Kidney (tissue), 22 donors: ENCODE measurements at places on chromosomes 3 and 15. TPM values are rescaled to one million over a fixed set of nuclear protein-coding genes. Genes with fewer than 3 reads are reported as not detected.

GRCh38 chr3:193783166-193783896 is 190.3 kb downstream of the OPA1 start:
- no peak overlapping the region for H3K4me3 ChIP-seq
- no peak for DNase-seq
- no peaks in the 10 kb centered on the region for H3K36me3 ChIP-seq

GRCh38 chr3:139527265-139527664 is 12.3 kb downstream of the RBP1 start:
- no peaks in the 10 kb centered on the region for H3K4me1 ChIP-seq
- H3K36me3 ChIP-seq, result no peaks in the 10 kb centered on the region
- H3K27ac ChIP-seq, result no peak overlapping the region
- no peak for DNase-seq

DNA sequence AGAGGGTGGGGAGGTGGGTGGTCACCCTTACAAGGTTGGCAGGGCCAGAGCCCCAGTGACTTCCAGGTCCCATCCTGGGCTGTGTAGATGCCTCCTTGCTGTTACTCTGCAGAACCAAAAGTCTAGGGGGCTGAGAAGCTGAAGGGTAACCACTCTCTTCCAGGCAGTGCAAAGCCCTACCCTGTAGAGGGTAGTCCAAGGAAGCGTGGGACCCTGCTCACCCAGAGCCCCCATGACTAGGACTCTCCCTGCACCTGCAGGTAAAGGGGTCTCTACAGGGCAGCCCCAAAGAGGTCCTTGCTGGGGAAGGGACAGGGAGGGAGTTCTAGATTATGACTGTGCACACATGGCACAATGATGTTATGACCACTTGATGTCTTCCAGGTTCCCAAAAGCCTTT is 14.2 kb downstream of the GHRL start:
- peaks cover 27% of the 10 kb centered on the region for H3K36me3 ChIP-seq
- no peaks in the 10 kb centered on the region for H3K27me3 ChIP-seq
- no peaks in the 10 kb centered on the region for H3K4me1 ChIP-seq
- DNase-seq, result no peak
- no peak overlapping the region for H3K27ac ChIP-seq
- H3K4me3 ChIP-seq, result no peak overlapping the region

The VWA5B2 gene
- 0.25 TPM for total RNA-seq

The XCR1 gene
- 1.4 TPM for total RNA-seq

The COL6A6 gene
- 0.25 TPM for total RNA-seq

The TMIE gene
- total RNA-seq, result 0.79 TPM

DNA sequence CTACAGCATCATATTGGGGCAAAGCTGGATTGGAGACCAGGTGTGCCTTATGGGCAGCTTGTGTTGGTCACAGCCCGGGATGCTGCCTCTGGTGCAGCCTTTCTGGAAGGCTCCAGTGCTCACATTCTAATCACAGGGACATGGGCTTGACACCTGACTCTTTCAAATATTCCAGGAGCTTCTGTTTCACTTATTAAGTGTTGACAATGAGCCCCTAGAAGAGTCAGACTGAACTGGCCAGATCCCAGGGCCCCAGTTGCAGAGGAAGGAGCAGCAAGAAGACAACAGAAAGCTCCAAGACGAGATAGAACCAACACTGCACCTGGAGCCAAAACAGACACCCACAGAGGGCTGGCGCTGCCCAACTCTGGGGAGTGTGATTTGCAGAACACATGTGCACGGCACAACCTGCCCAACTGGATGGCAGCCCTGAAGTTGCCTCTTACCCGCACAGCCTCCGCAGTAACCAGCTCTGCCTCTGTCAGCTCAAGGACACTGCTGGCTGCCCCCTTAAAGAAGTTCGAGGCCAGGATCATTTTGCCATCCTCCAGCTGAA is 30.3 kb downstream of the ALDH1L1 start:
- no peaks in the 10 kb centered on the region for H3K36me3 ChIP-seq
- DNase-seq, result no peak
- H3K4me3 ChIP-seq, result no peak overlapping the region
- no peaks in the 10 kb centered on the region for H3K27me3 ChIP-seq
- no peaks in the 10 kb centered on the region for H3K4me1 ChIP-seq
- H3K27ac ChIP-seq, result no peak overlapping the region

DNA sequence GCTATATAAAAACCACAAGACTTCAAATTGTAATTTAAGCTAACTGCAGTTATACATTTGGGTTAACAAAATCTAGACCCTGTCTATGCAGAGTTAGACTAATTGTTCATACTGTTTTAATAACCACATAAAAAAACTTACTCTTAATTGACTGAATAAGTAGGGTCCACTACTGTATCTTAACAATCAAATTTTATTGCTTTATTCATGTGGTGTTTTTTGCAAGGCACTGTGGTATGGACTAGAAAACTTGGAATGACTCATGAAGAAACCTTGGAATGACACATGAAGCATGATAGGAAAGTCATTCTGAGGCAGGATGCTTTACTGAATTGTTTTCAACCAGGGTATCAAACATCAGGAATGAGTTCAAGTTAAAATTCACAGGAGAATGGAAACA is 2.3 kb downstream of the SERP1 start:
- peaks cover 10% of the 10 kb centered on the region for H3K4me1 ChIP-seq
- no peak overlapping the region for H3K4me3 ChIP-seq
- H3K27me3 ChIP-seq, result no peaks in the 10 kb centered on the region
- H3K36me3 ChIP-seq, result peaks cover 11% of the 10 kb centered on the region
- no peak for DNase-seq
- H3K27ac ChIP-seq, result no peak overlapping the region

DNA sequence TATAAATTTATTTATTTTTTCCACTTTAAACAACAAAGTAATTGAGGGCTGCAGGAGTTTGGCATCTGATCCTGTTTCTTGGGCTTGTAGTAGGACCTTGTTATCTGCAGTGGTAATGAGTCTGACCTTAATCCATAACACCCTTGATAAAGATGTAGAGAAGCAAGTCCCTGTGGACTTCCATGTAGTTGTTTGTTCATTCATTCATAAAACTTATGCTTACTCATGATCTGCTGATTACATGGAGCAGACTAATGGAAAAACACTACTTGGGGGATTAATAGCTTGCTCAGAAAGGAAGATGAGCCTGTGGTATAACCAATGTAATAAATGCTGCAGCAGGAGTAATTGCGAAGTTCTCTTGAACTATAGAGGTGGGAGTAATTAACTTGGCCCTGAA is 271.5 kb upstream of the TBL1XR1 start:
- no peak overlapping the region for H3K27ac ChIP-seq
- no peaks in the 10 kb centered on the region for H3K4me1 ChIP-seq
- H3K36me3 ChIP-seq, result no peaks in the 10 kb centered on the region
- H3K27me3 ChIP-seq, result no peaks in the 10 kb centered on the region

The PAK6 gene
- total RNA-seq, result 11.9 TPM

DNA sequence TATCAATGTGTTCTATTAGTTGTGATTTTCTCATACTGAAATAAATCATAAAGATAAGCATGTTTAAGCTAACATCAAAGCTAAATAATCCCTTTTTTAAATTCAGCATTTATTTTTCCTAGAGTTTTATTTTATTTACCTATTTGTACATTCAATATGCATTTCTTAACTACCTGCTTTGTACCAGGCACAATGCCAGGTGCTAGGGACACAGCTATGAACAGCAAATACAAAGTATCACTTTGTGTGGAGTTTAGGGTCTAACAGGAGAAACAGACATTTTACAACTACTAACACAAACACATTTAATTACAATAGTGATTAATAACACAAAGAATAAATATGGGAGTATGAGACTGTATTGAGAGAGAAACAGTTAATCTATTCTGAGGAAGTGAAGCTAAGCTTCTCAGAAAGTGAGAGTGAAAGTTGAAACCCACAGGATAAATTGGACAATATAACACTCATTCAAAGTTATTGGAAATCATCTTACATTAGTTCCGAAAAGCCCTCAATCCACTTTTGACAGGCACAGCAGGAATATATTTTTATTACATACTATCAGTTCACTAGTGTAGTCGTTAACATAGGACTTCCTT is 159.6 kb downstream of the GBE1 start:
- H3K4me1 ChIP-seq, result no peaks in the 10 kb centered on the region
- H3K4me3 ChIP-seq, result no peak overlapping the region
- H3K27me3 ChIP-seq, result no peaks in the 10 kb centered on the region
- H3K36me3 ChIP-seq, result no peaks in the 10 kb centered on the region

The ILDR1 gene
- total RNA-seq, result 17.7 TPM

- no peak overlapping the region for H3K27ac ChIP-seq
- no peak overlapping the region for H3K4me3 ChIP-seq
- no peaks in the 10 kb centered on the region for H3K4me1 ChIP-seq
- H3K36me3 ChIP-seq, result no peaks in the 10 kb centered on the region
- no peaks in the 10 kb centered on the region for H3K27me3 ChIP-seq
- DNase-seq, result no peak
These were observed 2.8 kb downstream of the EFHB start for GRCh38 chr3:19931180-19931692.

The GNL3 gene
- total RNA-seq, result 47.8 TPM

The WNT7A gene
- 3.3 TPM for total RNA-seq

The GATA2 gene
- 31.4 TPM for total RNA-seq

GRCh38 chr15:85284497-85284896 is 95.9 kb upstream of the AKAP13 start:
- no peaks in the 10 kb centered on the region for H3K27me3 ChIP-seq
- no peak for DNase-seq
- H3K4me1 ChIP-seq, result no peaks in the 10 kb centered on the region
- H3K27ac ChIP-seq, result no peak overlapping the region

DNA sequence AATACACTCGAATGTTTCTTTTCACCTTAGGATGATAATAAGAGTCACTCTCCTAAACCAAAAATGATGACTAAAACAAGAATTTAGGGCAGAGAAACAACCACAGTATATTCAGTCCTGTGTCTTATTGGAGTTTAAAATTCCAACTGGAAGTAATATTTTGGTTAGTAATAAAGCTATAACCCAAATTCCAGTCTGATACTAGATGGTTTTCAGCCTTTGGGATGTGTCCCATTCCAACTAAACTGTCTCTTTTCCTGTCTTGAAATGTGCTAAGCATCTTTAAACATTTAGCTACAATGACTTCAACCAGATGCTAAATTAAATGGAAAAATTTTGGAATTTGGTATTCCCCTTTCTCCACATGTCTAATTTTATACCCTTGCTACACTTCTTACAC is 510.0 kb downstream of the ROBO1 start:
- H3K4me3 ChIP-seq, result no peak overlapping the region
- no peaks in the 10 kb centered on the region for H3K36me3 ChIP-seq
- no peak for DNase-seq
- H3K4me1 ChIP-seq, result no peaks in the 10 kb centered on the region
- no peak overlapping the region for H3K27ac ChIP-seq

- no peaks in the 10 kb centered on the region for H3K36me3 ChIP-seq
- H3K4me1 ChIP-seq, result no peaks in the 10 kb centered on the region
- H3K27me3 ChIP-seq, result no peaks in the 10 kb centered on the region
- no peak overlapping the region for H3K4me3 ChIP-seq
- no peak for DNase-seq
- no peak overlapping the region for H3K27ac ChIP-seq
These were observed 80.3 kb upstream of the KCNAB1 start for GRCh38 chr3:156040041-156040440.

The ZNF385D gene
- 8.9 TPM for total RNA-seq

The KNL1 gene
- 1.1 TPM for total RNA-seq

DNA sequence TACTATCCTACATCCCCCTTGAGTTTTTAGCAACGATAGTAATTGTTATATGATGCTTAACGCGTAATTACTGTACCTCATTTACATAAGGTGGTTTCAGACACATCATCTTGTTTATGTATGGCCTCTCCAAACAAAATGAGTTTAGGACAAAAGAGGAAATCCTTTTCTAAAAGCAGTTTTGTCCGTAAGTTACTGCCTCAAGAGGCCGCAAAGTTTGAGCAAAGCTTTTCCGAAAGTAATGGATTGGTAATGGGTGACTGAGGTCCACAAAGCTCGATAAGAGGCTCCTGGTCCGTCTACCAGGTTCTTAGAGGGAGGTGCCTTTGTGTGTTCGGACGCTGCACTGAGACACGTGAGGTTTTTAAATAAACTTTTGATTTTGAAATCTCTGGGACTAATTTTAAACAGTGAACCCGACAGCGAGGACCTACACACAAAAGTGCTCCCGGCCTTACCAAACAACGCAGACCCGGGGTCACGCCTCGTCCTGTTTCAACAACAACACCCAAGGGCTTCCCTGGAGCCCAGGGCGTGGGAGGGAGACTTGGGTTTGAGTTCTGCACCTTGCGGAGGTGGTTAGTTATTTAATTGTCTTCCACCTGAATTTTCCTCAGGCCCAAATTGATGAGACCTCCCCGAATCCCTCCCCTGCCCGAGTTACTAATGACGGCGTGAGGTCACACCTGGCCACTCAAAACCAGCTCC is 456 bp upstream of the C15orf61 start:
- peak overlapping the region; percentile 78 for H3K4me3 ChIP-seq
- H3K36me3 ChIP-seq, result no peaks in the 10 kb centered on the region
- DNase-seq, result no peak
- no peaks in the 10 kb centered on the region for H3K4me1 ChIP-seq
- peak overlapping the region; percentile 90 for H3K27ac ChIP-seq
- no peaks in the 10 kb centered on the region for H3K27me3 ChIP-seq

The TUSC7 gene
- not detected for total RNA-seq

GRCh38 chr3:110758208-110758607 is 313.4 kb upstream of the NECTIN3 start:
- no peak for DNase-seq
- H3K27ac ChIP-seq, result no peak overlapping the region
- H3K4me1 ChIP-seq, result no peaks in the 10 kb centered on the region
- no peak overlapping the region for H3K4me3 ChIP-seq
- H3K27me3 ChIP-seq, result no peaks in the 10 kb centered on the region

GRCh38 chr3:130379274-130379673 is 33.8 kb downstream of the COL6A5 start:
- no peaks in the 10 kb centered on the region for H3K4me1 ChIP-seq
- no peaks in the 10 kb centered on the region for H3K27me3 ChIP-seq
- H3K4me3 ChIP-seq, result no peak overlapping the region
- no peak for DNase-seq
- H3K27ac ChIP-seq, result no peak overlapping the region

- H3K27me3 ChIP-seq, result no peaks in the 10 kb centered on the region
- DNase-seq, result peak; percentile 54
- no peaks in the 10 kb centered on the region for H3K4me1 ChIP-seq
- no peak overlapping the region for H3K27ac ChIP-seq
- H3K36me3 ChIP-seq, result no peaks in the 10 kb centered on the region
These were observed 4.9 kb upstream of the TMEM212 start for GRCh38 chr3:171838218-171838720.

- no peak for DNase-seq
- H3K4me1 ChIP-seq, result peaks cover 19% of the 10 kb centered on the region
- H3K27me3 ChIP-seq, result no peaks in the 10 kb centered on the region
- H3K4me3 ChIP-seq, result no peak overlapping the region
- peak overlapping the region; percentile 90 for H3K27ac ChIP-seq
- H3K36me3 ChIP-seq, result no peaks in the 10 kb centered on the region
These were observed 236.9 kb upstream of the BHLHE40 start for GRCh38 chr3:4742359-4742758.

The ATP13A4 gene
- 3.7 TPM for total RNA-seq

The CASR gene
- total RNA-seq, result 72.8 TPM

DNA sequence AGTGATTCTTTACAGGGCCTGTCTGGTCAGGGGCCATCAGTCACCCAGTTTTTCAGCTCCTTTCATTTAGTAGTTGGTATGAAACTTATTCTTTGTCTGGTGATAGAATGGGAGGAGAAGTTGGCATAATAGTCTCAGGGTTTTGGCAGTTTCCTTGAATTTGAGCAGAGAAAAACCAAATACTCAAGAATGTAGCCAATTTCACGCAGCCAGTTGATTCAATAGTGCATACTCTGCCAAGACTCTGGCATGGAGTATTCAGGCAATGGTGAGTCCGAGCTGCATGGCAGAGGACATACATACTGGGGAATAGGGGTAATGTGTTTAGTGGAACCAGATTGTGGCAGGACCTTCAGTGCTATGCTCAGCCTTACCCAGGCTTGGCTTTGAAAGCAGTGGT is 118.3 kb downstream of the GALK2 start:
- no peak overlapping the region for H3K4me3 ChIP-seq
- DNase-seq, result no peak
- H3K27ac ChIP-seq, result no peak overlapping the region
- no peaks in the 10 kb centered on the region for H3K36me3 ChIP-seq
- no peaks in the 10 kb centered on the region for H3K27me3 ChIP-seq
- H3K4me1 ChIP-seq, result no peaks in the 10 kb centered on the region
